ENCODE measurements at places on chromosomes 3 and 15.

- no peak for DNase-seq
Observed at GRCh38 chr15:39290711-39291435, 290.0 kb upstream of the THBS1 start.

GRCh38 chr3:64825404-64826120, 137.8 kb upstream of the ADAMTS9 start:
- DNase-seq: no peak

GRCh38 chr15:89167267-89168176, 53.9 kb downstream of the RLBP1 start:
- DNase-seq: peak; percentile 51

DNA sequence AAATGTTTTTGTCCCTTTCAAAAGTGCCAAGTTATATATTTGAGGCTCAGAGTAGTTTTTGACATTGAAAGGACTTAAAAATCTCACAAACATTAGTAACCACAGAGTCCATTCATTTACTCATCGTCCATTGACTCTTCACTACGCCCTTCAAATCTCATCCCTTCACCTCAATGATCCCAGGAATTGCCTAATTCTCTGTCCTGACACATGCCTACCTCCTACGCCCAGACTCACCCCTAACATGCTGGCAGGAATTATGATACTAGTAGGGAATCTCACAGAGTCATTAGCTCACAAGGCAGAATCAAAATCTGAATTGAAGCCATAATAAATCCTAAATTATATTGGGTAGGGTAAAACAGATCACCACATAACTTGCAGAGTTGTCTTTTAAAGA, 410.1 kb downstream of the RAP2B start:
- DNase-seq: no peak

GRCh38 chr15:36403351-36403750, 176.1 kb upstream of the CDIN1 start:
- DNase-seq: no peak

DNA sequence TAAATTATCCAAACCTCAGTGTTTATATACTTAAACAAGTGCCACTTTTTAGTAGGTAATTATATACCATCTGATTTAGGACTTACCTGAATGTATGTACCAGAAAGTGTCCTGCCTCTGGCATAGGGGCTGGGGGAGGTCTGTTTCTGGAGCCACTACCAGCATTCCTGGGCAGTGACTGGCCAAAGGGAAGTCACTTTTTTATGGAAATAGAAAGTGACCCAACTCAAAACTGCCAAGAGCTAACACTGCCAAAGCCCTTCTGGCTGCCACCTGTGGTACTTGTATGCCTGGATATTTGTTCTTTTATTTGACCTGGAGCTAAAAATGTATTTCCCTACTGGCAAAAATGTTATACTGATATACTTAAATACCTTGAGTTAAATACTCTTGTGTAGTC, 42.7 kb downstream of the ESYT3 start:
- DNase-seq: no peak

DNA sequence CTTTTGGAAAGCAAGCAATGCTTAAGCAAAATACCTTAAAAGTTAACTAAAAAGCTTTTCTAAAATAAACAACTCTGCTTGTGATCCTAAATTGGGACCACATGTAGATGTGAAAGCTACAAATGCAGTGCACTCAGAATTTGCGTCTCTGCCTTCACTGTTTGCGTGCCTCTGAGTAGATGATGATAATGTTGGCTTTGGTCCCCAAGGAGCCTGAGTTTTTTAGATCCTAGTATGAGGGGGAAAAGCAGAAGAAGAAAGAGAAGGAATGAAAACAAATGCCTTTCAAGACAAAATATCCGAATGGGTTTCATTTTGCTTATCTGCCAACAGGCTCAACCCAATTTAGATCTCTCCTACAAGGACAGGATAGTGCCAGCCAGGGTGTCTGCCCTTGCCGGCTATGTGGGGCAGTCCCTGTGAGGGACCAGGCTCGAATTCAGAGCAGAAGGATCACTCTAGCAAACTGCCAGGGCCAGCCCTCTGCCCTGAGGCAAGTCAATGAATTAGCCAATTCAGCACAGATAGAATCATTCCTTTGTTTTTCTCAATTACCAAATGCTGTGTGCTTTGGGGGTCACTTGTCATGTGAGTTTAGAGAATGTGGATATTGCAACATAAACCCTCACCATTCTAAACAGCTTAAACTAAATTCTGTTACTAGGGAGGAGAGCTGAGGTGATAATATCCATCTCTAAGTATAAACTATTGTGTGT, 28.5 kb downstream of the SCG5 start:
- no peak for DNase-seq

DNA sequence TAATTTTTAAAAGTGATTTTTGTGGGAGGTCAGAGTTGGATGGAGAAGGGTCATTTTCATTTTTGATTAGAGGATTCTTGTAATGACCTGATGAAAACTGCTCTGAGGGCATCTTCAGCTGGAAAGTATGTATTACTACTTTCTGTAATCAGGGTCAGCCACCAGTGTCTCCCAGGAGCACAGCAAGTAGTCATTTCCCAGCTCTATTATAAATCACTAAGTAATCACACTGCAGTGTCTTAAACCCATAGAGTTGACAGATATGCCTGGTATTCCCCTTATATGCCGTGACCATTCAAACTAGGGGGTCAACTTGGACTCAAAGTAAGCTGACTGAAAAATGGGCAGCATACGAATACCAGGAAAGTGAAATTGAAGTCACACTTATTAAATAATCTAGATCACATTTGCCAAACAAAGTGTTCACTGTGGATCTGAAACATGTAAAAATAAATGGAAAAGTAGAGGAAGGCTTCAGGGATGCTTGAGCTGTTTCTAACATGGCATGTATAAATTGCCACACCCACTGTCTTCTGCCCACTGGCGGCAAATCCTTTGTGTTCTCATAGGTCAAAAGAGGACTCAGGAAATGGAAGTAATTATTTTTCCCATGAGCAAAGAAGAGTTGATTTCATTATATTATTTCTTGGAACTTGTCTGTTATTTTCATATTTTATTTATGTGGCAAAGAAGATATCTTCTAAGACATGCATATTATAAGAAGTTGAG, 105.7 kb downstream of the MBNL1 start:
- DNase-seq: no peak

- DNase-seq: no peak
Observed at GRCh38 chr15:94736236-94736635, 504.9 kb downstream of the MCTP2 start.

DNA sequence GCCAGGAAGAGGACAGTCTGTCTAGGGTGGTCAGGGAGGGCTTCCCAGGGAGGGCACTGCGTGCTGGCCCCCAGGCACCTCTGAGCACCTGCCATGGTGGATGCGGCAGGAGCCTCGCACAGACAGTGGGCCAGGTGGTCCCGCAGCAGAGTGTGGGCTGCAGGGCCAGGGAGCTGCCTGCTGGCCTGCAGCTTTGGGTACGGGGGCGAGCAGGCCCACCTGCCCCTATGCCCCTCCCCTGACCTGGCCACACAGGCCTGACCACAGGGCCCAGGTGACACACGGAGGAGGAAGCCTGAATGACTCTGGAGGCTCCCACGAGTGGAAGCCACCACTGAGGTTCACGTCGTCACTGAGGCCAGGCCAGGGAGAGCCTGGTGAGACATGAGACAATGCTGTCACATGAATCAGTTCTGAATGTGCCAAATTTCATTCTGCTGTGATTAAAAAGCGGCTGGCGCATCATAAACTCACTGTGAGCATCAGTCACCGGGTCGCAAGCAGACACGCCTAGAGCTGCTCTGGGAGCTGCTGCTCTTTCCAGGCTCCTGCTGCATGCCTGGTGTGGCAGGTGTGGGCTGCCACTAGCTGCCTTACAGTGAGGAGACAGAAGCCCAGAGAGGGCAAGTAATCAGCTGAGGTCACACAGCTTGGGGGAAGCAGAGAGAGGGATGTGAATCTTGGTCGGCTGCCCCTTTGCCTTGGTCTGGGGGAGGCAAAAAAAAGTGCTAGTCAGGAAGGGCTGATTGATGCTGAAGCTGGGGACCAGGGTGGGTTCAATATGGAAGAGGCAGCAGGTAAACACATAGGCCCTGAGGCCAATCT, 39.5 kb upstream of the IQSEC1 start:
- DNase-seq: no peak

DNA sequence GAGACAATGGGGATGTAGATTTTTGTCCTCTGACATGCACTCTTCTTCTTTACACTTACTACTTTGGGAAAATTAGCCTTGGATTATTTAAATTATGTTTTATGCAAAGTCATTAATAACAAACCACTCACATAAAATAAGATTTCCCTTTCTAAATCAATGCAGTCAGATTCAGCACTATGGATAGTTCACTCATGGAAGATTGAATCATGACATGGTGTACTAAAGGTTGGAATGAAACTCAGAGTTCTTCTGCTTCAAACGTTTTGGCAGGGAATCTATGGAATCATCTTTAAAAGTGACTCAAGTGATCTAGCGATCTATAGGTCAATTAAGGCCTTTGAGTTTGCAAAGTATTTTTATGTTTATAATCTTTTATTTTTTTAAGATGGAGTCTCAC, 154.3 kb downstream of the KCNMB2 start:
- no peak for DNase-seq

DNA sequence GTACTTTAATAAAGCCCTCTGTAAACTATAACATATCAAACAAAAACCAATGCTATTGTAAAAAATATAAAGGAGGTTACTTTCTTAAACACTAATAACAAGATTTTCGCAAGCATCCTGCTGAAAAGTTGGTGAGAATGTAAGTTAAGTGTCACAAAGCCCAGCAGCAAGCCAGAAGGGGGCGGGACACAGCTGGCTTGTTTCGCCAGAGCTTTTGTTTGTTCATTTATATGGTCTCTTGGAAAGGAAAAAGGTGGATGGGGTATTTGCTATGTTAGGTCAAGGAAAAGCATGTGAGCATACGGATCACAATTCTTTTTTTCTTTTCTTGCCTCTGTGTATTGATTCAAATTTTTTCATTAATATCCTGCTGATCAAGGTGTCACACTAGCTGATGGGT, 59.9 kb downstream of the HACD2 start:
- no peak for DNase-seq

DNA sequence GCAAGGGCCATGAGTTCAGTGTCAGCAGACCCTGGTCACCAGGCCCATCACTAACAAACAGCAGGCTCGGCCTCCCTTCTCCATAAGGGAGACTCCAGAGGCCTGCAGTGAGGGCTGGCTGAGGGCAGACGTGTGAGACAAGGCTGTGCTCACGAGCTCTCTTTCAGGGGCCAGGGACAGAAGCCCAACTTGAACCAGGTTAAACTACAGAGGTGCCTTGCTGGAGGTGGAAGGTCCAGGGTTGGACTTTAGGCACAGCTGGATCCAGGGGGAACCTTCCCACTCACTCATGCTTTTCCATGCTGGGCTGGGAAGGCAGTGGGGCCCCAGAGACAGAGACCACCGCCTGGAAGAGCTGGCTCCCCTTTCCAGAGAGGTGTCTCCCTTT, 19.0 kb downstream of the CFAP100 start:
- no peak for DNase-seq

- no peak for DNase-seq
Observed at GRCh38 chr3:52532838-52533622, 627 bp downstream of the NT5DC2 start.

GRCh38 chr3:13545952-13546454, 2.9 kb upstream of the FBLN2 start:
- DNase-seq: no peak

- DNase-seq: no peak
Observed at GRCh38 chr3:49255112-49255511, 21.9 kb downstream of the C3orf62 start.

DNA sequence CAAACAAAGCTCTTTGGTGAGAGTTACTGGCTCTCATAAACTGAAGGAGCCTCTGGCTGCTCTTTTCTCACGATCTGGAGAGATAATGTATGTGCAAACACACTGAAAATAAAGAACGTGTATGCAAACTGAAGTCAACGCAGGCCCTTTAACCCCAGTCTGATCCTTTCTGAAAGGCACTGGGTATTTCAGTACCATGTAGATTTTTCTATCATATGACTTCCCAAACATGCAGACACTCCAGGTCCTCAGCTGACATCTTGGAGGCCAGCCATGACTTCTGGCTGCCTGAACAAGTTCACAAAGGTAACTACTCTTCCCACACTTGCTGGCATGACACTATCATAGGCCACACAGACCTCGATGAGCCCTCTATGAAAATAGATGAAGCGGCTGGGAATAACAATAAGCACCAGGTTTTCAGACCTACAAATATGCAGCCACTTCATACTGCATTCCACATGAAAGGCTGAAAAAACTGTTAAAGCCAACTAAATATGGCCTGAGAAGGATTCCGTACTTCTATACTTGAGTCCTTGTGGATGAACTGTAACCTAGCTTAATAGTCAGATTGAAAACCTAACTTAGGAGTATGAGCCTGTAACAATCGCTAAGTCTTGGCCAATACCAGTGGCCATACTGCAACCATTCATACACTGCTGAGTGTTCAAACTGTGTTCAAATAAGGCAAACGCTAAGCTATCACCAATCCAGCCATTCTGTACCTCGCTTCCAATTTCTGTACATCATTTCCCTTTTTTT, 121.3 kb downstream of the THRB start:
- DNase-seq: no peak

- no peak for DNase-seq
Observed at GRCh38 chr15:69388260-69388705, 25.9 kb upstream of the KIF23 start.

DNA sequence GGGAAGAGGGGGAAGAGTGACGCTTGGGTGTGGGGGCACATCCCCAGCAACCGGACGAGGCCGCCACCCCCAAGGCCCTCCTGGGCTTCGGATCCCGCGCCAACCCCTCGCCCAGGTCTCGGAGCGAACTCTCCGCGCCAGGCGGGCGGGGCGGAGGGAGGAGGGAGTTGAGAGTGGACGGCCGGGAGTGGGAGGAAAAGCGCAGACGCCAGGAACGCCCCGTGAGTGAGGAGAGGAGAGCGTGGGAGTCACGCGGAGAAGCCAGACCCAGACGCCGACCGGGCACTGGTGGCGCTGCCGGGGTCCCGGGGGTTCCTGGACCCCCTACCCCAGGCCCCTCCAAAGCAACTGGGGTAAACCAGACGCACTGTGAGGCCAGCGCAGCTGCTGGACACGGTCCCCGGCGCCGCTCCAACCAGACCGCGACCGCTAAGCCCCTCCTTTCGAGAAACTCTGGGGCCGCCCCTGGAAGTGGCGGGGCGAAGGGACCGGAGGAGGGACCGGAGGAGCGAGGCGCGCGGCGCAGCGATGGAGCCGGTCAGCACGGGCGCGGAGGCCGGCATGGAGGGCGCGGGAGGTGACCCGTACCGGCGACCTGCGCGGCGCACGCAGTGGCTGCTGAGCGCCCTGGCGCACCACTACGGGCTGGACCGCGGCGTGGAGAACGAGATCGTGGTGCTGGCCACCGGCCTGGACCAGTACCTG, at the start of gene EFCC1:
TSS of gene EFCC1 (plus strand) at position 204 of the 705 bp plus-strand sequence. CDS start at position 529, 325 bp downstream.
- DNase-seq: no peak

DNA sequence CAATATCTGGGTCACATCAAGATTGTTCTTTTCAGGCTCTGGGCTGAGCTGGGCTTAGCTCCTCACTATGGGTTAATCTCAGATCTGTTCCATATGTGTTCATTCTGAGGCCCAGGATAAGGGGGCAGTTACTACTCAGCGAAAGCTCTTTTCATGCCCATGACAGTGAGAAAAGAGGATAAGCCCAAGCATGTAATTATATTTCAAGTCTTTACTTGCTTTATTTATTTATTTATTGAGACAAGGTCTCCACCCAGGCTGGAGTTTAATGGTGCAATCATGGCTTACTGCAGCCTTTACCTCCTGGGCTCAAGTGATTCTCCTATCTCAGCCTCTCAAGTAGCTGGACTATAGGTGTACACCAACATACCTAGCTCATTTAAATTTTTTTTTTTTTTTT, 44.7 kb upstream of the SELENOK start:
- DNase-seq: no peak

Measured in stimulated activated CD8-positive, alpha-beta memory T cell treated with anti-CD3 and anti-CD28 coated beads, Interleukin-2, amount 100 ng/mL, for 48 hours (primary cell).